ENCODE measurements at places on chromosomes 3 and 15.

DNA sequence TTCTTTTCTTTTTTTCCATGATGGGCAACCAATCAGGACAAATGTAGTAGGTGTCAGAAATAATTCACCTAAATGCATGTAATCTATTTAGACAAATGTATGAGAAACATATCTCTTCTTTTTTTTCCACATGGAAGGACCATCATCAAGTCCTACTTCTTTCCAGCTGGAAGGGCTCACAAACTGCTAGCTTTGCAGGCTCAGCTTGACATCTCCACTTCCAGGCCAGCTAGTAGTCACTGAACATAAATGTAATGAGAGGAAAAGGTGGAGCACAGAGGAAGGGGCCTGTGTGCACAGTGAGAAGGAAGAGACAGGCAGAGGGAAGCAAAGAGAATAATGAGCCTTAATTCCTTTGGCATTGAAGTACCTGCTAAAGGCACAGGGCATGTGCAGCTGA lies 504.9 kb downstream of the MCTP2 start:
- no peak for DNase-seq

GRCh38 chr3:48684480-48685143 lies 1.1 kb downstream of the NCKIPSD start:
- no peak for DNase-seq

- DNase-seq = no peak
Observed at GRCh38 chr3:121488628-121489027, 57.2 kb downstream of the POLQ start.

- no peak for DNase-seq
Observed at GRCh38 chr15:67833710-67834511, 5.9 kb downstream of the RNU6-1 start.

DNA sequence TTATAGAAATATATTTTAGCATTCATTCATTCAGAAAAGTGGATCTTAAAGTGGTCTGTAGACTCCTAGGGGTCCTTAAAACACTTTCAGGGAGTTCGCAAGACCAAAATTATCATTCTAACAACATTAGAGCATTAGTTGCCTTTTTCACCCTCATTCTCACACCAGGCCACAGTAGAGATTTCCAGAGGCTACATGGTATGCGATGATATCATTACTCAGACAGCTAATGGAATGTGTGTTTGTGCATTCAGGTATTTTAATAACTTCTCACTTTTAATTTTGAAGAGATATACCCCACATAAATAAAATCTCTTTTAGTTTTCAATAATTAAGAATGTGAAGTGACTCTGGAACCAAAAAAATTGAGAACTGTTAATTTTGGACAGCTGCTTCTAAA lies 206.9 kb downstream of the NSUN3 start:
- DNase-seq = no peak

DNA sequence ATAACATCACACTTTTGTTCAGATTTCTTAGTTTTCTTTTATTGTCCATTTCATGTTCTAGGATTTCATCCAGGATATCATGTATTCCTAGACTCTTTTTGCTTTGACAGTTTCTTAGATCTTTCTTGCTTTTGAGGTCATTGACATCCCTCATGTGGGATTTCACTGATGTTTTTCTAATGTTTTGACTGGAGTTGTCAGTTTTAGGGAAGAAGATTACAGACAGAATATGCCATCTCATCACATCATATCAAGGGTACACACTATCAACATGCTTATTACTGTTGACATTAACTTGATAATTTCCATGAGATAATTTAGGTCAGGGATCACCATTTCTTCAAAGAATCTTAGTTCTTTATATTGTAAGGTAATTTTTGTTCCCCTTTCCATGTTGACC lies 101.7 kb downstream of the NPAP1 start:
- no peak for DNase-seq

Measured in GM04504 (cell line).